ENCODE measurements at places on chromosomes 5 and 9. TPM values are rescaled to one million over a fixed set of nuclear protein-coding genes. Genes with fewer than 3 reads are reported as not detected.

Gene POC5
- 9.0 TPM for total RNA-seq

Gene PTPN3
- 3.1 TPM for total RNA-seq

Gene GZMA
- 0.36 TPM for total RNA-seq

Gene SPATA6L
- total RNA-seq = 1.9 TPM

Gene PCDHGA6
- 3.8 TPM for total RNA-seq

Gene ADAMTSL1
- total RNA-seq = 0.68 TPM

Gene DMRTA1
- 5.6 TPM for total RNA-seq

Gene GBA2
- 119 TPM for total RNA-seq

Gene SPATA31A3
- total RNA-seq = not detected

Measured in endodermal cell (in vitro differentiated cells).